EL (cell line): ENCODE measurements at places on chromosomes 13 and 19.
A peak's percentile ranks its signal among the peaks of the same experiment; 100 is the strongest.

DNA sequence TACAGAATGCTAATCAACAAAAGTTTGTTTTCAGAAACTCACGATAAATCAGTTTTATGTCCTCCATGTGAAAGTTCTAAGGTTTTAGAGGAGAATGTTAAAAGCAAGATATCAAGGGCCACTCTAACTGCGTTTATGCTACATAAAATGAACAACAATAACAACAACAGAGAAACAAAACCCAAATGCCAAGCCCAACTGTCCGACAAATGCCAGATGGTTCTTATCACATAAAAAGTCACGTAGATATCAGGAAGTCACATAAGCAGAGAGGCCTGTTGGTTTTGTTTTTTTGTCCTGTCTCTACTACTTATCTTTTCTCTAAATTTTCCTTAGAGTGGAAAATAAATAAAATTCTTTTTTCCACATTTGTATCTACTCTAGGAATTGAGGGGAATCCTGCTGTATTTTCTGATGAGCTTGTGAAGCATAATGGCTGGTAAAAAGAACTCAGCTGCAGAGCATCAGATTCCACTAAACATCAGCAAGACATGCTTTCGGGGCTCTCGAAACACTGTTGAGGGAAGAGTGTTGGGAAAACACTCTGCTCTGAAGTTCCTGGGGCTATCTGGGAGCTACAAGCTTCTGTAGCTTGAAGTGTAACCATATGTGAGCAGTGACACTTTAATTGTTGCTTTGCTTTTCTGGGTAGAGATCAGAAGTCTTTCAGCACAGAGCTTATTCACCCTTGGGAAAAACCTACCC is 110.1 kb downstream of the SLAIN1 start:
- DNase-seq, result no peak

DNA sequence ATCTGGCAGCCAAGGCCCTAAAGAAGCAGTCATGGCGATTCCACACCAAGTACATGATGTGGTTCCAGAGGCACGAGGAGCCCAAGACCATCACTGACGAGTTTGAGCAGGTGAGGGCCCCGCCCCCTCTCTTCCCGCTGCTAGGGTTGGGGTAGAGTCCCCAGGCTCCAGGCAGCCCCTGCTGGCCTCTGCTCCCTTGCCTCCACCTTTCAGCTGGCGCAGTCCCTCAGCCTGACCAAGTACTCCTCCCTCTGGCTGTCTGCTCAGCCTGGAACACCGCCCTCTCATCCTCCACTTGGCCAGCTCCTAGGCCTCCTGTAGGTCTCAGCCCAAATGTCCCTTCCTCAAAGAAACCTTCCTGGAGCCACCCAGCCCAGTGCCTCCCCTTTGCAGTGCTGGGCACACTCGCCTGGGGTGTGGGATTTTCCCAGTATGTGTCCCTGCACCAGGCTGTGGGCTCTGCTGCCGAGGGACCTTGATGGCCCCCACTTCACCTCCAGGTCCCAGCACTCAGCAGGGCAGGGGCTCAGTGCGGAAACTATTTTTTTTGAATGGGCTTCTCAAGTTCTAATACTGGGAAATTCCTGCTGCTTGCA is 5.7 kb downstream of the LENG1 start:
- DNase-seq, result no peak

GRCh38 chr19:11020982-11021759 is 60.3 kb downstream of the SMARCA4 start:
- no peak for DNase-seq

DNA sequence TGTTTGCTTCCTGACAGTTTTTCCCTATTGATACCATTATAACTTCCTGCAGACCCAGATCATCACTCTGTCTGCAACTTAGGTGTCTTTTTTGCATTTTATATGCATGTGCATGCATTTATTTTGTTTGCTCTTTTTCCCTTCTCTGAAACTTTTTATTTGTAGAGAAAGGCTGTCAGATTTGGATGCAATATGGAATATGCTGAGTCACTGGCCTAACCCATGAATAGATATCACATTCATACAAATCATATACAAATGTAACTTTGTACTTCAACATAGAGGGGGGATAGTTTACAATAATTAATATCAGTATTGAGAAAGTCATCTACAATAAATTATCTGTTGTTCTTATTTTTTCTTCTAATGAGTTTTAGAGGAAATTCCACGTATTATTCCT is 1465.0 kb downstream of the EFNB2 start:
- no peak for DNase-seq

GRCh38 chr13:43085545-43085944 is 62.2 kb downstream of the DNAJC15 start:
- DNase-seq, result peak; percentile 44

- peak; percentile 10 for DNase-seq
Measured at GRCh38 chr13:39422845-39423565, 180.0 kb downstream of the LHFPL6 start.

- DNase-seq, result no peak
Measured at GRCh38 chr13:43761616-43762315, 25.0 kb downstream of the ENOX1 start.

- no peak for DNase-seq
Measured at GRCh38 chr13:35225582-35225981, 250.9 kb downstream of the MAB21L1 start.

- peak; percentile 41 for DNase-seq
Measured at GRCh38 chr19:12938779-12939601, 581 bp downstream of the CALR start.

- no peak for DNase-seq
Measured at GRCh38 chr13:62613819-62614218, 1198.2 kb upstream of the PCDH20 start.

GRCh38 chr13:39185326-39185725 is 147.1 kb downstream of the NHLRC3 start:
- DNase-seq, result no peak

DNA sequence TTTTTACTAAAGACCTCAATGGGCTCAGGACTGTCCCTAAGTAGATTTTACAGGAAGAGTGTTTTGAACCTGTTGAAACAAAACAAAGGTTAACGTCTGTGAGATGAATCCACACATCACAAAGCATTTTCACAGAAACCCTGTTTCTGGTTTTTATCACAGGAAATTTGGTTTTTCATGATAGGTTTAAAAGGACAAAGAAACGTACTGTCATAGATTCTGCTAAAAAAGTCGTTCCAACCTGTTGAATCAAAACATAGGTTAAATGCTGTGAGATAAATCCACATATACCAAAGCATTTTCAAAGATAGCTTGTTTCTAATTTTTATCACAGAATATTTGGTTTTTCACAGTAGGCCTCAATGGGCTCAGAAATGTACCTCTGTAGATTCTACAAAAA is 1531.0 kb downstream of the UQCRFS1 start:
- DNase-seq, result no peak

DNA sequence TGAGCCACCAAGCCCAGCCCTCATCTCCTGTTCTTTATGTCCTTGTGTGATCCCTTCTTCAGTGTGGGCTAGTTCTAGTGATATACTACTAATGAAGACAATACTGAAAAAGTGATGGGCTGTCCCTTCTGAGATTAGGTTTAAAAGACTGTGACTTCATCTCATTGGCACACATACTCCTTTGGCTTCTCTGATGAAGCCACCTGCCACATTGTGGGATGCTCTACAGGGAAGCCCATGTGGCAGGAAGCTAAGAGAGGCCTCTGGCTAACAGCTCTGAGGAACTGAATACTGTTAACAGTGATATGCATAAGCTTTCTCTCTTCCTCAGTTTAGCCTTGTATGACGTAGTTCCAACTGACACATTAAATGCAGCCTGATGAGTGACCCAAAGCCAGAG is 13.6 kb downstream of the CSNK1A1L start:
- DNase-seq, result no peak

GRCh38 chr19:41276231-41276630 is 12.1 kb downstream of the HNRNPUL1 start:
- DNase-seq, result no peak

DNA sequence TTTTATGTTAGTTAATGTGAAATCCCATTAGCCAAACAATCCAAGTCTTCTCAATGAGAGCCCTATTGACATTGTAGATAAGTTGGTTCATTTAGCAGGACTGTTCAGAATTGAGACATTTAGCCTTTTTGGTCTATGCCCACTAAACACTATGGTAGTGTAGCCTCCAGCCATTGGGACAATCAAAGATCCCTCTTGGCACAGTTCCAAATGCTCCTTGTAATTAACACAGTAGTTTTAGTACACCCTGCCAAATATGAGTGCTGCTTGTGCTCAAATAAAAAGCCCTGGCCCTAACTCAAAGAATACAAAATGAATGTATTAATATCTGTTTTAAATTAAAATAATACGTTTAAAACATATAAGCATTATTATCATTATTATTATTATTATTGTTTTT is 15.4 kb upstream of the FAM216B start:
- no peak for DNase-seq

DNA sequence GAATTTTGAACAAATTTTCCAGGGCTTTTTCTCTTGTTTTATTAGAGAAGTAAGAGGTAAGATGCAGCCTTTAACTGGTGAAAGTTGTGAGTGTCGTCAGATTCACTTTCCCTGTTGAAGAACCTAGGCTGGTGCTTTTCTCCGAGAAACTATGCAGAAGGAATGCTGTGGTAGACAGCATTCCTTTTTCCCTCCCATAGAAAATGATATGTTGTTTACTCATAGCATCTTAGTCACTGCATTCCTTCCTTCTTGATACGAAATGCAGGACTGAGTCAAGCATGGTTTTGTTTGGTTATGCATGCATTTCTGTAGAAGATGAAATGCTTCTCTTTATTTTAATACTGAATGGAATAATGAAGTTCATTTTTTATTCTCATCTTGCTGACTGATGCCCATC is 3.4 kb downstream of the ITGBL1 start:
- peak; percentile 93 for DNase-seq

DNA sequence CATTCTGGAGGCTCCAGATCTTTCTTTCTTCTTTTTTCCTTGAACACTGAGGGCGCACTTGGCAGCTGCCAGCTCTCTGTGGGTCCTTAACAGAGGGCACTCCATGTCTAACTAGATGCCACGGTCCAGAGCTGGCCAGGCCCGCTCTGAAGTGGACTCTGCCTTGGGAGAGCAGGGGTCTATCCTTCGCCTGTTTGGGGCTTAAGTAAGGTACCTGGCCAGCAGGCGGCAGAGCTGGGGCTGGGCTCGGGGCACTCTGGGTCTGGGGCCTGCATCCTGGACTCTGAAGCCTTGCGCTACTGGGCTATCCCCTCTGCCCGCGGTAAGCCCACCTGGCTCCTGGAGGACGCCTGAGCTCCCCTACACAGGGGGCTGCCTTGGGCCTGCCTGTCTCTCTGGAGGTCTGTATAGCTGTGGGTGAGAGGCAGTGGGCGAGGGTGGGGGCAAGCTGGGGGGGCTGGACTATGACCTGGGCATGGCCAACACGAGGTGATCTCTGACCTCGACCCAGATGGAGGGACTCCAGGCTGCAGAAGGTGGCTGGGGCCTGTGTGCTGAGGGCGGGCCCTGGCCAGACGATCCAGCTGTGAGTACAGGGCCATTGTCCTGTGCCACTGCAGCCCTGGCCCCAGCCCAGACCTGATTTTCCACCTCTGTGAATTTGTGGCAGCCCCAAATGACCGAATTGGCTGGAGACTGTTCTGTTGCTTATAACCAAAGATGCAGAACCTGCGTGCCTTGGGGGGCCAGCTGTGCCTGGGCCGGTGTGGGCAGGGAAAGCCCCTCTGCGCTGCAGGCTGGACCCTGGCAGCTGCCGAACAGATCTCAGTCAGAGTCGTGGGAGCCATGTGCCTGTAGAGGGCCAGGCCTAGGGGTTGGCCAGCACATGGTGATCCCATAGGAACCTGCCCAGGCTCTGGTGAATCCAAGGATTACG is 26.5 kb downstream of the CEBPG start:
- DNase-seq, result no peak

DNA sequence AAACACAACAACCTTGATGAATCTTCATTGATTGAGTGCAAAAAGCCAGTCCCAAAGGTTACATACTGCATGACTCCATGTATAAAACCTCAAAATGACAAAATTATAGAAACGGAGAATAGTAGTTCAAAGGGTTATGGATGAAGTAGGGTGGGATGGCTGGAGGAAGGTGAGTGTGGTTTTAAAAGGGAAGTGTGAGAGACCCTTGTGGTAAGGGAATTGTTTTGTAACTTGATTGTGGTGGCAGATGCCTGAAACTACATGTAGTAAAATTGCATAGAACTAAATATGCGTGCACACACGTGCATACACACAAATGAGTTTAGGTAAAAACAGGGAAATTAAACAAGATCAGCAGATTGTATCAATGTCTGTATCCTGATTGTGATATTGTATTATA is 340.7 kb downstream of the MTUS2 start:
- no peak for DNase-seq

DNA sequence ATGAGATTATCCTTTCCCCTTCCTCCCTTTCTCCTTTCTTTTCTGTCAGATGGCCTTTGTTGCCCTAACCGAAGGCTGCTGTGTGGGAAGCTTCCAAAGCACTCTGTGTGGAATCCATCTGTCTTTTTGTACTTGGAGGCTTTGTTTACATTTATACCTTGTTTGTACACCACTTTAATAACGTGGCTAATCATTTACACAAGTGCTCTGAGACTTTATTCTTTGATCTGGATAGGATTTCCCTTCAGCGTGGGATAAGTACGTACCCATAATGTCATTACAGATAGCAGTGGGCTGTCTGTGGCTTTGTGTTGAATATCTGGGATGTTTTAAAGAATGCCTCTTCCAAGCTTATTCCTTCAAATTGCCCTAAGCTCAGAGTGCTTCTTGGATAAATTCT is 684.7 kb upstream of the SLITRK5 start:
- DNase-seq, result no peak

GRCh38 chr19:18433015-18433691 is 4.8 kb downstream of the ISYNA1 start:
- no peak for DNase-seq

GRCh38 chr13:20206698-20207235 is 14.0 kb upstream of the GJB2 start:
- DNase-seq, result no peak

- DNase-seq, result no peak
Measured at GRCh38 chr13:40508767-40509342, 157.6 kb downstream of the FOXO1 start.

- DNase-seq, result peak; percentile 16
Measured at GRCh38 chr13:60090574-60090973, 73.2 kb downstream of the DIAPH3 start.

DNA sequence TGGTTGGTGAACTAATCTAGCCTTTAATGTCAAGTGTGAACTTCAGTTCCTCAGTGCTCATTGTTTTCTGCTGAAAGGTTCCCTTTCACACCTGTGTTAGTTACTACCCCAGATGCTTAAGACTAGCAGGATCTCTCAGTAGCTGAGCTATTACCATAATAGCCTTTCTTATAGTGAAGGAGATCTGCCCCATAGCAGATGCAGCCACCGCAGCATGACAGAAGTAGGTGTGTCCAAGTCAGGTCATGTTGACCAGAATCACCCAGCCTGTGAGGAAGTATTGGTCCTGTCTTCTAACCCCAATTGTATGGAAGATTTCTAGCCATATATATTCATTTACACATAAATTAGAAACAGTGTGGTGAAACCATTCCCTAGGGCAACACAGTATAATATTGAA is 37.3 kb downstream of the ZAR1L start:
- no peak for DNase-seq

DNA sequence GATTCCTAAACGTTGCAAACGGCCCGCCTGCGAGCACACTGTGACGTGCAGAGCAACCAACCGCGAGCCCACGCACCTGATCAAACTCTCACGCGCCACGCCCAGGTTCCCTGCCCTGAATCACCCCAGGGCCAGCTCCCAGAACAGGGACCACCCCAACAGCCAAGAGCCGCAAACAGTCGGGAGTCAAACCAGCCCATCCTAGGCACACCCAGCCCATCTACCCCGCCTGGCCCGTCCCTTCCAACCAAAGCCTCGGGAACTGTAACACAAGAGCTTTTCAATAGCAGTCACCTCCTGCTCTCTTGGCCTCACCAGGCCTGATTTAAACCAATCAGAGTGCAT is 8.9 kb downstream of the PIP5K1C start:
- no peak for DNase-seq
